ENCODE measurements at places on chromosomes 7 and 10. TPM values are rescaled to one million over a fixed set of nuclear protein-coding genes. Genes with fewer than 3 reads are reported as not detected.

The SYPL1 gene
- total RNA-seq = 53.9 TPM

The MYO1G gene
- total RNA-seq = 0.05 TPM

The LAMB4 gene
- not detected for total RNA-seq

The IMMP2L gene
- 6.1 TPM for total RNA-seq

The ACHE gene
- 1.4 TPM for total RNA-seq

The OR2A5 gene
- total RNA-seq = not detected

The BHLHA15 gene
- 1.2 TPM for total RNA-seq

Measured in chondrocyte (in vitro differentiated cells).